ENCODE measurements at places on chromosomes 16 and 17. TPM values are rescaled to one million over a fixed set of nuclear protein-coding genes. Genes with fewer than 3 reads are reported as not detected.
A peak's percentile ranks its signal among the peaks of the same experiment; 100 is the strongest.

Gene DNAH2
- polyA plus RNA-seq: not detected

Gene ZNF778
- polyA plus RNA-seq: 3.4 TPM

Gene DHX58
- 7.2 TPM for polyA plus RNA-seq

Gene DPEP3
- not detected for polyA plus RNA-seq

Gene KRT28
- polyA plus RNA-seq: not detected

DNA sequence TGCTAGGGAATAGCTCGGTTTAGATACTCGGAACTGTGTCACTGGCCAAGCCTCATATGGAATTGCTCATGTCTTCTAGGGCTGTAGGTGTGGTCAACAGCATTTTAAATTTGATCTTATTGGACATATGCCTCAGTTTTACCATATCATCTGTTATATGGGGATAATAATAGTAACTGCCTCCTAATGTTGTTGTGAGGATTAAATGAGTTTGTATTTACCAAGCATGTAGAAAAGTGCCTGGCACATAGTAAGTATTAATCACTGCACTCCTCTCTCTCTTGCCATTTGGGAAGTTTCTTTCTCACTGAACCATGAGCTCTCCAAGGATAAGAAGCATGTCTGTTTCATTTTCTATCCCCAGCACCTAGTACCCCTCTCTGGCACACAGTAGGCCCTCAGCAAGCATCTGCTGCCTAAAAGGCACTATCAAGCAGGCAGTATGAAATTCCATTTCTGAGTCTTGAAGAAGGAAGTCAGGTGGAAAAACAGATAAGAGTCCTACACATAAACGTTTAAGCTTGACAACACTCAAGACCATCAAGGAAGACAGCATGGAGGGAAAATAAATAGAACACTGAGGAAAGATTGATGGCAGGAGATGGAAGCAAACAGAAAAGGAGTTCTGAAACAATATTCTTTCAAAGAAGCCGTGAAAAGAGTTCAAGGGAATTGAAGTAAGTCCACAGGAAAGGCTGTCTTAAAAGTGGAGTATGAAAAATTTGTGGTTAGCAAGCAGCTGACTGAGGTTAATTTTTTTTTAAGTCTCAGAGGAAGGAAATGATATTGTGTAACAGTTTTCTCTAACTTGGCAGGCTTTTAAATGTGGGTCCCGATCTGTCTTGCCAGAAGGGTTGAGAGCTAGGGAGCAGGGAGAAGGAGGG lies 2.2 kb upstream of the ATP6V0A1 start:
- H3K4me1 ChIP-seq: peaks cover 47% of the 10 kb centered on the region
- H3K36me3 ChIP-seq: no peaks in the 10 kb centered on the region
- no peaks in the 10 kb centered on the region for H3K27me3 ChIP-seq
- H3K4me3 ChIP-seq: peak overlapping the region; percentile 73

DNA sequence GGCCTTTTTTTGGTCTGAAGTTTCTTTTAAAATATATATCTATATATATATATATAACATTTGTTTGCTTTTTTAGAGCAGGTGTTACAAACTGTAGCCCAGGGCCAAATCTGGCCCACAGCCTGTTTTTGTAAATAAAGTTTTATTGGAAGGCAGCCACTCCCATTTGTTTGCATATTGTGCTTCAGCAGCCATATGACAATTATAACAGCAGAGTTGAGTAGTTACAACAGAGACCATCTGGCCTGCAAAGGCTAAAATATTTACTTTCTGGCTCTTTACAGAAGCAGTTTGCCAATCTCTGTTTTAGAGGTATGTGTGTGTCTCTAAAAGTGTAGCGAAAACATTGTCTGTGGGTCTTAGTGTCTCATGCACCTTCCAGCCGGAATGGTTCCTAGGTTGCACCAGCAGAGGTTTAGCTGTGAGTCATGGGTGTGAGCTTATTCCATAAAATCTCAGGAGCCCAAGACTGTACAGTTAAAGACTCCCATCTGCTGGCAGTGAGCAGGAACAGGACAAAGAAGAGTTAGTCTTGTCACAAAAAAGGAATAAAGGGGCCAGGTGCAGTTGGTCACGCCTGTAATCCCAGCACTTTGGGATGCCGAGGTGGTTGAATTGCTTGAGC lies 23.8 kb downstream of the LCMT1 start:
- H3K4me1 ChIP-seq: no peaks in the 10 kb centered on the region
- peaks cover 61% of the 10 kb centered on the region for H3K36me3 ChIP-seq
- H3K4me3 ChIP-seq: no peak overlapping the region
- H3K27ac ChIP-seq: no peak overlapping the region

- H3K36me3 ChIP-seq: no peaks in the 10 kb centered on the region
- no peaks in the 10 kb centered on the region for H3K27me3 ChIP-seq
- H3K27ac ChIP-seq: no peak overlapping the region
- no peak overlapping the region for H3K4me3 ChIP-seq
Observed at GRCh38 chr17:9850151-9850550, 24.4 kb downstream of the GLP2R start.

GRCh38 chr16:54402270-54402669 lies 115.7 kb upstream of the IRX3 start:
- H3K27ac ChIP-seq: no peak overlapping the region
- DNase-seq: no peak
- H3K27me3 ChIP-seq: no peaks in the 10 kb centered on the region
- H3K4me1 ChIP-seq: no peaks in the 10 kb centered on the region
- no peak overlapping the region for H3K4me3 ChIP-seq

DNA sequence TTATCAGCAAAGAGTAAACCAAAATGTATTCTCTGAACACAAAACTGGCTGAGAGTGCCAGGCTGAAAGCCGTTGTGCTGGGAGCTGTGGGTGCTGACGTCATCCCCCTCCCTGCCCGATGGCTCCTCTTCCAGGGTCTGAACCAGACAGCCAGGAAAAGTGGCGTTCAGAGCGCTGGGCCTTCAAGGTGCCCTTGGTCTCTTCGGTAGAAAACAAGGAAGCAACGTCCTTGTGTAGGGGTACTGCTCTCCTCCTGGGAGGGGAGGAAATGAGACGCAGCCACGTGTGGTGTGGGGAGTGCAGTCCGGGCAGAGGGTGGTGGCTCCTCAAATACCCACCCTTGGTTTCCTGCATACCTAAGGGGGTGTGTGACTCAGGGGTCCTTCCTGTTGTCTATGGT lies 394.7 kb downstream of the SEC14L1 start:
- no peak overlapping the region for H3K27ac ChIP-seq
- no peaks in the 10 kb centered on the region for H3K4me1 ChIP-seq
- DNase-seq: no peak
- H3K27me3 ChIP-seq: peaks cover 2% of the 10 kb centered on the region
- H3K36me3 ChIP-seq: no peaks in the 10 kb centered on the region

DNA sequence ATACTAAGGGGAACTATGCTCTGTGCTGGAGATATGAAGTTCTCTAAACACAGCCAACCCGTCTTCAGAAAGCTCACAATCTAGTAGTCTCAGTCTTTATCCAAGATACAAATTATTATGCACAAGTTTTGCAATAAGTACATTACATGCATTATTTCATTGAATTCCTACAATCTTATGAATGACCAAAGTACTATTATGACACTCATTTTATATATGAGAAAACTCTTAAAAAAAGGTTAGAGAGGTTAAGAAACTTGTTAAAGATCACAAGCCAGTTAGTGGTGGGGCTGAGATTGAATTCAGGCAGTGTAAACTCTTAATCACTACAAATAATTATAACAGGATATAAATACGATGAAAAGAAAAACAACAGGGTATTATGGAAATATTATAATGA lies 4.7 kb upstream of the BRIP1 start:
- H3K27me3 ChIP-seq: no peaks in the 10 kb centered on the region
- no peak overlapping the region for H3K4me3 ChIP-seq
- no peak for DNase-seq
- H3K27ac ChIP-seq: no peak overlapping the region

- no peak overlapping the region for H3K27ac ChIP-seq
- H3K27me3 ChIP-seq: no peaks in the 10 kb centered on the region
- H3K4me3 ChIP-seq: no peak overlapping the region
- H3K4me1 ChIP-seq: no peaks in the 10 kb centered on the region
- no peaks in the 10 kb centered on the region for H3K36me3 ChIP-seq
- no peak for DNase-seq
Observed at GRCh38 chr16:49112754-49113153, 168.9 kb downstream of the CBLN1 start.

- H3K4me1 ChIP-seq: no peaks in the 10 kb centered on the region
- H3K27me3 ChIP-seq: no peaks in the 10 kb centered on the region
- no peaks in the 10 kb centered on the region for H3K36me3 ChIP-seq
- H3K4me3 ChIP-seq: no peak overlapping the region
- no peak for DNase-seq
- no peak overlapping the region for H3K27ac ChIP-seq
Observed at GRCh38 chr16:26795184-26795583, 271.5 kb upstream of the C16orf82 start.

DNA sequence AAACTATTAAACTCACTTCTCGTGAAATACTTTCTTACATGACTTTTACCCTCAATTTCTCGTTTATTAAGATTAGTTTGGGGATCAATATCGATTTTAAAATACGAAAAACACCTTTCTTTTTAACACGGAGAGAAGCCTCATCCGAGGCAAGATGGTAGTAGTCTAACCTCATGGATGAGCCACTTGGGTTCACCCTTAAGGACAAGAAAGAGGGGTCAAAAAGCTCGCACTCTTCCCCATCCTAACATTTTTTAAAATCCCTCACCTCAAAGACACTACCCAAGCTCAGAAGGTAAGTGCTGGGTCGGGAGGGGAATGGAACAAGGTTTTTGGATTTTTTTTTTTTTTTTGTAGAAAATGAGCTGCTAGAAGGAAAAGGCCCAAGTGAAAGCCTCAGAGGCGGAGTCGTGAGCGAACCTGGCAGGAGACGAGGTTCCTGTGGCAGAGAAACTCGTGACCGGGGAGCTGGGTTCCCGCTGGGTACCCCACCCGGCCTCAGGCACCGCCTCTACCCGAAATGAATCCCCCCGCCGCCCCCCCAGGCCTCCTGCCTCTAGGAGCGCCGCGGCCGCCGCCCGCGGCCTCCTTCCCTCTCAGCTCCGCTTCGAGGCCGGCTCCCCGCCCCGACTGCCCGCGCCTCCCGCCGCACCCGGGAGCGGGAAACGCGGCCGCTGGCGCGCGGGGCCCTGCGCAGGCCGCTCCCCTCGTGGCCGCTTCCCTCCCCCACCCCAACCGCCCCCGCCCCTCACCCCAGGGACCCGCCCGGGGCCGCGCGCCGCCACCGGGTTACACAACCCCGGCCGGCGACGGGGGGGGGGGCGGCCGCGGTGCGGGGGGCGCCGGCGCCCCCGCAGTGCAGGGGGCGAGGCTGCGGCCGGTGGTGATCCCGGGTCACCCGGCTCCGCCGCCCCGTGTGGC lies 1.6 kb downstream of the NUFIP2 start:
- H3K27ac ChIP-seq: peak overlapping the region; percentile 94
- peaks cover 24% of the 10 kb centered on the region for H3K36me3 ChIP-seq

DNA sequence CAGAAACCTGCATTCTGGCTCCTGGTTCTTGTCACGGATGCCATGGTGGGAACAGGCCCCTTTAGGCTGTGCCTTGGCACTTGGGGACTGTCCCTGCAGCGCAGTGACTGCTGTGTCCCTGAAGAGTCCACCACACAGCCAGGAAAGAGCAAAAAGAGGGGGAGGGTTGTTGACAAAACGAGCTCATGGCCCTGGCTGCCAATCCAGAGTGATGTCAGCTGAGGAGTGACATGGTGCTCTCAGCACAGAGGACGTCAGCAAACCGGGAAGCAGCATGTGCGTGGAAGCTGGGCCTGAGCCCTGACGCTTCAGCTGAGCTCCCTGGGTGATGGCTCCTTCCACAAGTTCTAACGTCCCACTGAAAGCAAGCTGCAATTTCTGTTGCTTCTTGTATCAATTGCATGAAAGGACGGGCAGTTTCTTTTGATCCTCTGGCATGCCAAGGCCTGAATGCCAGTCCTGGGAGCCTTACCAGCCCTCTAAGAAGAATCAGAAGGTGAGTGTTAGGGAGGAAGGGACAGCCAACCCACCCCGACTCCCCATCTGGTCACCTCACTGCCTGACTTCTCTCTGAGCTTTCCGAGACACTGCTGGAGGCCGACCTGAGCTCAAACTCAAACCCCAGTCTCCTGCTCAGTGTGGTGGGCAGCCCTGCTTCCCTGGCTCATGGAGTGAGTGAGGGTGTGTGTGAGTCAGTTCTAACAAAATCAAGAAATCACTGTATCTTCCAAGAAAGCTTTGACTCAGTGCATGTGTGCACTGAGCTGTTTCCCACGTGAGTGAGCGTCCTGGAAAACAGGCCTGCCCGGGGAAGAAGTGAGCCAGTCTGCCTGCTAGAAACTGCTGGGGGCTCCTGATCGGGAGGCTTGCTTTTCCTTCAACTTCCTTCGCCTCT lies 14.7 kb upstream of the WNT3 start:
- H3K4me3 ChIP-seq: no peak overlapping the region
- H3K4me1 ChIP-seq: no peaks in the 10 kb centered on the region
- no peak overlapping the region for H3K27ac ChIP-seq
- H3K27me3 ChIP-seq: no peaks in the 10 kb centered on the region
- no peaks in the 10 kb centered on the region for H3K36me3 ChIP-seq
- DNase-seq: no peak

DNA sequence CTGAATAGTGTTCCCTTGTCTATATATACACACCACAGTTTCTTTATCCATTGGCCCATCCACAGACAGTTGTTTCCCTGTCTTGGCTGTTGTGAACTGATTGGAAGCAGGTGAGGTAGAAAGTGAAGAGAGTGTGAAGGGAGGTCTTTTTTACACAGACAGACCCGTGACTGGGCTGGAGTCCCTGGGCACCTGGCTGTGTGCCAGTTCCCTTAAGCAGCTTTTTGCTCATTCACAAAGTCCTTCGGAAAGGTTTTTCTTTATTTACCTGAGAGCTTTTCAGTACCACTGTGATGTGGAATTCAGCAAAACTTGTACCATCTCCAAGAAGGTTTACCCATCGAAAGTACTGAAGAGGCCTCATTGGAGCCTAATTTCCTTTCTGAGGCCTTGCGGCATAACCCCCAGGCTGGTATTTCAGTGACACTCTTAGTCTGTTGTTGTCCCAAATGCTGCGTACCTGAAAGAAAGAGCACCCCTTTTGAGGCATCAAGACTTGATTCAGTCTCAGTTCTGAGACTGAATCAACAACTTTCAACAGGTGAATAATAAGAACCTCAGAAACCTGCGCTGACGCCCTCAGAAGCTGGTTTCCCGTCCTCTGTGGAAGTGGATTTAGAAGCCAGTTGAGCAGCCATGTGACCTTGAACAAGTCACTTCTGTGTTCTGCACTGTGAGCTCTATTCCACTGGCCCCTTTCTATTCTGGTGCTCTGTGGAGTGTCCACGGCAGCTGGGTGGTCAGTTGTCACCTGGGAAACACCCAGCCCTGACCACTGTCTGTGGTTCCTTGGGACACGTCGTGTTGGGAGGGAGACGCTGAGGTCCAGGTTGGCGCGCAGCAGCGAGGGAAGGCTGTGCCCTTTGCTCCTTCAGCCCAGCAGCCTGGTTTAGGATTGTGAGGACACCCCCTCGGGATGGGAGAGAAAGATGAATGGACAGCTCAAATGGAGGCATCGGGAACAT lies 53.9 kb upstream of the CRISPLD2 start:
- H3K27ac ChIP-seq: peak overlapping the region; percentile 26
- H3K4me3 ChIP-seq: no peak overlapping the region
- H3K27me3 ChIP-seq: no peaks in the 10 kb centered on the region

- H3K36me3 ChIP-seq: peaks cover 13% of the 10 kb centered on the region
- no peak overlapping the region for H3K27ac ChIP-seq
- DNase-seq: peak; percentile 63
Observed at GRCh38 chr16:117379-118365, 20.8 kb downstream of the NPRL3 start.

All from CD4-positive, CD25-positive, alpha-beta regulatory T cell (primary cell).